ENCODE measurements at places on chromosomes 16 and 17.
A peak's percentile ranks its signal among the peaks of the same experiment; 100 is the strongest.

DNA sequence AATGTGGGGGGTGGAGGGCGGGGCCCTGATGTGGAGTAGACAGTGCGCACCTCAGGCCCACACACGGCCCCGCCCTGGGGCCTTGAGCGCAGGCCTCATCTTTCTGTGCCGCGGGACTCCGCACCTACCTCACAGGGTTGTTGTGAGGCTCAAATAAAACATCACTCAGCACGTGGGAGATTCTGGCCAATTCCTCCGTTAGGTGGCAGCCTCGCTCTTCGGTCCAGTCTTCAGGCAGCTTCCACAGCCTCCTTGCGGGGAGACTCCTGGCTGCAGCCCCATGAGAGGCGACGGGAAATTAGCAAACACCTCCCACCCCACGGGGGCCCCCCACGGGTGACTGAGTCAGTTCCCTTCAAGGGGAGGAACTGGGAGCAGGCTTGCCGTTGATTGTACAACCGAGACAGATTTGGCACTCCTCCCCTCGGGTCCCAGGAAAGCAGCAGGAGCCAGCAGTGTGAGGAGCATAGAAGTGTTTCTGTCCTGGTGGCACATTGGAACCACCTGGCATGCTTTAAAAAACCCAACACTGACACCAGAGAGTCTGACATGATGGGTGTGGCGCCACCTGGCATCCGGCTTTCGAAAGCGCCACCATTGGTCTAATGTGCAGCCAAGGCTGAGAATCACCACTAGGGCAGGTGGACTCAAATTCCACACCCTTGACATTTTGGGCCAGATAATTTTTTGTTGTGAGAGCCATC is 7.6 kb downstream of the MRM1 start:
- DNase-seq: peak; percentile 58

DNA sequence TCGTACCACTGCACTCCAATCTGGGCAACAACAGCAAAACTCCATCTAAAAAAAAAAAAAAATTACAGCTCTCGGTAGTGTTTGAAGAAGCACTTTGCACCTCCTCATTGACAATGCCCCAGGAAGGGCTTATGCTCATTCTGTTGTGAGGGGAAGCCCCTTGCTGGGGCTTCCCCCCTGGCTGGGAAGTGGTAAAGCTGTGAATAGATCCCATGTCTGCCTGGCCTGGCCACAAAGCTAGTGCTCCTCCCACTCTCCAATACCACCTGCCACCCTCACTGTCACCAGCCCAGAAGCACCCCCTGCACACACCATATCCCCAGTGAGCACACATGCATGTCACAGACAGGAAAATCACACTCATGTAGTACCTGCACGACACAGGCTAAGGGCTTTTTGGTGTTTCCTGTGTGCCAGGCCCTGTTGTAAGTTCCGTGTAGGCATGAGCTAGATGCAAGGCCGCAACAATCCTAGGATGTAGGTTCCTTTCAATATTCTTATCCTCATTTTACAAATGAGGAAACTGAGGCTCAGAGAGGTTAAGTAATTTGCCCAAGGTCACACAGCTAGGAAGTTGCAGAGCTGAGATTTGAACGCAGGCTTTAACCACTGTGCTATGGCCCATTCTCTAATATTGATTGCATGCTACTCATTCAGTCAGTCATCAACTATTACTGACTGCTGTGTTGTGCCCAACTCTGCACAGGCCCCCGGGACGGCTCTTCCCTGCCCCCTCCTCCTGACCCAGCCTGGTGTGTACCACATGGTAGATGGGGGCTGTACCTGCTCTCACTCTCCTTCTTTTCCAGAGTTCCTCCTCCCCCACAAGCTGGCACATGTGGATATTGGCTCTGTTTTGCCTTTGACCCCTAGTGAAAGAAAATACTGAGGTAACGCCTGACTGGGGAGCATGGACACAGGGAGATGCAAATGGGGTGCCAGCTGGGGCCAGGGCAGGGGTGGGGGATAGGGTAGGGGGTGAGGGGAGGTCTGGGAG is 11.9 kb upstream of the COL1A1 start:
- peak; percentile 70 for DNase-seq

- DNase-seq: no peak
These were observed 941 bp downstream of the PDK2 start for GRCh38 chr17:50096092-50096491.

GRCh38 chr16:75260851-75261589 is 9.6 kb upstream of the BCAR1 start:
- no peak for DNase-seq

DNA sequence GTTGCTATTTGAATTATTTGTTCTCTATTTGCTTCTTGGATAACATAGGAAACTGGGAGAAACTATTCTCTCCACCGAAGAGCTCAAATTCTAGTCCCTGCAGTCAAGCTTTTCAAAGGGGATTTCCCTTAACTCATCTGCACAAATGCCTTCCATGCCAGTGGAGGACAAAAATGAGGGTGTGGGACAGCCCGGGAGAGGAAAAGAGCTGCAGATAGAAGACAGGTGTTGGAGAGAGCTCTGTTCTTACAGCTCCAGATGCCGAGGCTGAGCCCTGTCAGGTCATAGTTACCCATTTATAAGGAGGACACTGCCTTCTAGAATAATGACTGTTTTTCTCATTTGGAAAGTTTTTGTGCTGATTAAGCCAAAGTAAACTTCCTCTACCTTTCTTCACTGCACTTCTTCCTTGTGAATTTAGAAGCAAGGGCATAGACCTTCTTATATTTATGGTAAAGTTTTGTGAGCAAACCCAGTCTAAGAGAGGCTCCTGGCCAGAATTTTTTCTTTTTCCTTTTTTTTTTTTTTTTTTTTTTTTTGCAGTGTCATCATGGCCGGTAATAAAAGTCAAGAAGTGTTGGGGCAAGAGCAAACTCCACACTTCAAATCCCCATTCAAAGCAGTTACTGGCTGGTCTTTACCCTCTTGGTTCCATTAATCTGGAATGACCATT is 177.2 kb downstream of the ABCC12 start:
- DNase-seq: no peak

DNA sequence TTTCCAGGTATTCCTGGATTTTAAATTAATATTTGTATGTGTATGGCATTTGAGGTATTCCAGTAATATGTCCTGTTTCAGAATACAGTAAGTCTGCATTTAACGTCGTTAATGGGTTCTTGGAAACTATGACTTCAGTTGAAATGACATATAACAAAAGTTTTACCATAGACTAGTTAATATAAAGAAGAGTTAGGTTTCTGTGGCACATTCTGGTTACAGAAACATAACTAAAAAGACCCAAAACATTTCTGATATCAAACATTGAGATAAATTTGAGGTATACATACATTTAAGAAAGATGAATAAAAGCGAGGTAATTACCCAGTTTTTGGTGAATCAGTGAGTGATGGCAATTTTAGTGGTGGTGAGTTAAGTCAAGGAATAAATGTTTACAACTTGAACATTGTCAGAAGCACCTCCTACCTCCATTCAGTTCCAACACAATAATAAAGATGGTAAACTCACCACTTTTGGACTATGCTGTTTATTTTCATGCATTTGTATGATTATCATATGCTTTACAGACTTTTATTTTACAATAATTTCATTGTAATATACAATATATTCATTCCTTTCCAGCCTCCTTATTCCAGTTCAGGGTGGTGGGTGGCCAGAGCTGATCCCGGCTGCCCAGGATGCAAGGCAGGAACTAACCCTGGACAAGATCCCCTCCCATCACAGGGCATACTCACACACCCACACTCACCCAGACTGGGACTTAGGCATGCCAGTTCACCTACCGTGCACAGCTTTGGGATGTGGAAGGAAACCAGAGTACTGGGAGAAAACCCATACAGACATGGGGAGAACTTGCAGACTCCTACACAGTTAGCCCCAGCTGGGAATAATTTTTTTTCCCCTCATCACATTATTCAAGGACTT is 9.7 kb downstream of the LUC7L3 start:
- DNase-seq: no peak

- no peak for DNase-seq
These were observed 108.5 kb downstream of the NLK start for GRCh38 chr17:28151001-28151400.

- no peak for DNase-seq
These were observed 544.5 kb downstream of the NPIPA7 start for GRCh38 chr16:16923479-16923878.

DNA sequence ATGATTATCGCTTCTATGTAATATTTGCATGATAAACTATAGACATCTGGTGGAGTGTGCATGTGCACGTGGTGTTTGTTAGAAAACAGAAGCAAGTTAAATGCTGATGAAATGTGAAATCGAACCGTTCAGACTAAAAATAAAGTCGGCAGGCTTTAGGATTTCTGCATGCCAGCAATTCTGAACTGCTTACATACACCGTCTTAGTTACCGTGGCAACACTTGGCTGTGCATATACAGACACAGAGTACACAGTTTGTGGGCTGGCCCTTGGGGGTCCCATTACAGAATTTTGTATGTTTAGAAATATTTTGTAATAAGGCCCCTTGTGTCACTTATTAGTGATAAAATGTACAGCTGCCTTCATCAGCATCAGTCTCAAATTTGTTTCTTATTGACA is 605.5 kb downstream of the RBFOX1 start:
- no peak for DNase-seq

- peak; percentile 56 for DNase-seq
These were observed 8.4 kb upstream of the CLDN9 start for GRCh38 chr16:3004319-3004718.

- DNase-seq: no peak
These were observed 26.1 kb downstream of the GRIN2A start for GRCh38 chr16:10156099-10156498.

GRCh38 chr16:88389191-88389590 is 6.4 kb downstream of the ZNF469 start:
- DNase-seq: no peak

- DNase-seq: no peak
These were observed 14.8 kb upstream of the CDH11 start for GRCh38 chr16:65136681-65137080.

DNA sequence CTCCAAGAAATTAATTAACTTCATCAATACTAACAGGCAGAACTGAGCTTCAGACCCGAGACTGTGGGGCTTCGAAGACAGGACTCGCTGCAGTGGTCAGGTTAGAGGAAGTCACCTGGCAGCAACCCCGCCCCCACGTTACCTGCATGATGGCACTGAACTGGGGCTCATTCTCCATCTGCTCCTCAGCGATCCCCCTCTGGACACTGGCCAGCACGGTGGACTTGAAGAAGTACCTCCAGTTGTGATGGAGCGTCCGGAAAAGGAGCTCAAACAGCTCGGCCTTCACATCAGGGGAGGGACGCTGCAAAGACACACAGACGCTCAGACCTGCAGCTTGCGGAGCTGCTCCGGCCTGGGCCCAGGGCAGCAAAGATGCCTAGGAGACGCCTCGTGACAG is 40.9 kb upstream of the GSG1L start:
- DNase-seq: no peak

GRCh38 chr16:79309606-79310005 is 290.9 kb downstream of the MAF start:
- DNase-seq: no peak

GRCh38 chr16:85989863-85990643 is 91.1 kb downstream of the IRF8 start:
- DNase-seq: no peak

DNA sequence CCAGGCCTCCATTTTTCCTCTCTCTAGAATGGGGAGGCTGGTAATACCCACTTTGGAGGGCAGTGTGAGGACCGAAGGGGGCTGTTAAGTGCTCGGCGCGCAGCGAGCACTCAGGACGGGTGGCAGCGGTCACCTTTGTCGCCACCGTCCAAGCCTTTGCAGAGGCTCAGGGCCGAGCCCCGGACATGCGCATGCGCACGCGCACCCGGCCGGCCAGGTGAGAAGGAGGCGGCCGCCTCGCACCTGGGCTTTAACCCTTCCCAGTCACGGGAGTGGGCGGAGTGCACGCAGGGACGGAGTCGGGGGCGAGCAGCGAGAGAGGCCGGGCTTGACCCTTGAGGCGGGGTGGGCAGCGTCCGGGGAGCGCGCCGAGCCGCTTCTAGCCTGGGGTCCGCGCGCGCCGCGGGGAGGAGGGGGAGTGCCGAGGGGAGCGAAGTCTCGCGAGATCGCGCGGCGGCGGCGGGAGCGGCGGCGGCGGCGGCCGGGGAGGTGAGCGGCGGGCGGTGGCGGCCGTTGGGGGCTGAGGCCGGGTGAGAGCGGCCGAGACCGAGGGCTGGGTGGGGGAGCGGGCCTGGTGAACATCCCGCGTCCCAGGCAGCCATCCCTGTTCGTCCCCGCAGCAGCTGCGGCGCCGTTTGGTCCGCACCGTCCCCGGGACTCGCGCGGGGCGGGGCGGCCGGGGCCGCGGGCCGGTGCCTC is at the start of gene MRTFB:
Gene MRTFB, plus strand, starts transcription at position 443 of the 699 bp plus-strand sequence. CDS start 69,288 bp downstream, outside the sequence.
- peak; percentile 71 for DNase-seq

DNA sequence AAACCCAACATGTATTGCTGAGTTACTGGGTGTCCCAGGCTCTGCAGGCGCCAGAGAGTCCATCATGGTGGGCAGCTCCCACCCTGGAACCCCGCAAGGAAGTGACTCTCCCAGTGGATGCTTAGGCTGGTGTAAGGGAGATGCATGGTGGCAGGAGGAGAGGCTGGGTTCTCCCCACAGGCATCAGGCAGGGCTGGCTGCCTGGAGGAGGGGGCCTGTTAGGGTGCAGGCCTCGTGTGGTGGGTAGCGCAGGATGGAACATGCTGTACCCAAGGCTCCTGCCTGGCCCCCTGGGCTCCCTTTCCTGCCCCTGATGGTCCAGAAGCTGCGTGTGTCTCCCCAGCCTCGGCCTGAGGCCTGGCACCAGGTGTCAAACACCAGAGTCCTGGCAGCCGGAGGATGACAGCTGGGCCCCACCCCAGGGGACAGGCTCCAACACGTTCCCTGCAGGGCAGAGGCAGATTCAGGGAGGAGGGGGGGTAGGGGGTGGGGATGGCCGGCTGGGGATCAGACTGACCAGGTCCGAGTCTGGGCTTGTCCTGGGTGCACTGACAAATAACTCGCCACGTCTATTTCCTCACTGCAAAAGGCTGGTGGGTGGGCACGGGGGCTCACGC is 40.2 kb upstream of the CIBAR2 start:
- no peak for DNase-seq

DNA sequence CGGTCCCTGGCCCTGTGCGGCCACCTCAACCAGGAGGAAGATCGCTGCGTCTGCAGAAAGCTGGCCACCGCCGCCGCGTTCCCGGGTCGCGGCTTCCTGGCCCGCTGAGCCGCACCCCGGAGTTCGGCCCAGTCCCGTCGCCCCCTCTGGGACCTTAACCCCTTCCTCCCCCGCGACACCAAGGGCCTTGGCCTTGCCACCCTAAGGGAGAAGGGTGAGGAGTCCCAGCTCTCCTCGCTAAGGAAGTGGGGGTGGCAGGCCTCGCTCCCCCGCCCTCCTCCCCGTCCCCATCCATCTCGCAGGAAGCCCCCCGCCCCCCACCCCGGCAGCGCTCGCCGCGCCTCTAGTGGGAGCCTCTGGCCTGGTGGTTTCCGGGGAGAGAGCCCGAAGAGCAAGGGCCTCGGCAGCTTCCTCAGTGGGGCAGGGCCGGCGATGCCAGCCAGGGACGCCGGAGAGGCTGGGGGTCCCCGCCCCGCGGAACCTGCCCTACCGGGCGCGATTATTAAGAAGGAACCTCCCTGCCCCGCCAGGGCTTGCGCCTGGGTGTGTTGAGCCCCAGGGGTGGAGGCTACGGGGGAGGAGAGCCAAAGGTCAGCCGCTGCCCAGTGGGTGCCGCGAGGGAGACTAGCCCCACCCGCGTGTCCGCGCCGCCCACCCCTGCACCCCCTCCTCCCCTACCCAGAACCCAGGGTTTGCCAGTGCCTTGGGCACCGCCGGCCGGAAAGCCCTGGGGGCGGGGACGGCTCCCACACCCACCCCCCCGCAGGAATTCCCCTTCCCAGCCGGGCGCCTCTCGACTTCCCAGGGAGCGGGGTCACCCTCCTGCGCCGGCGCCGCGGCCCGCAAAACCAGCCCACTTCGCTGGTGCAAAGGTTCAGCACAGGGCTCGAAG is 6.8 kb downstream of the CBX4 start:
- peak; percentile 14 for DNase-seq
